Activated CD4-positive, alpha-beta T cell treated with anti-CD3 and anti-CD28 coated beads for 36 hours (primary cell): ENCODE measurements at places on chromosomes 5 and 9. TPM values are rescaled to one million over a fixed set of nuclear protein-coding genes. Genes with fewer than 3 reads are reported as not detected.
A peak's percentile ranks its signal among the peaks of the same experiment; 100 is the strongest.

GRCh38 chr5:113203916-113204315 is 227.3 kb downstream of the DCP2 start:
- no peak for DNase-seq

DNA sequence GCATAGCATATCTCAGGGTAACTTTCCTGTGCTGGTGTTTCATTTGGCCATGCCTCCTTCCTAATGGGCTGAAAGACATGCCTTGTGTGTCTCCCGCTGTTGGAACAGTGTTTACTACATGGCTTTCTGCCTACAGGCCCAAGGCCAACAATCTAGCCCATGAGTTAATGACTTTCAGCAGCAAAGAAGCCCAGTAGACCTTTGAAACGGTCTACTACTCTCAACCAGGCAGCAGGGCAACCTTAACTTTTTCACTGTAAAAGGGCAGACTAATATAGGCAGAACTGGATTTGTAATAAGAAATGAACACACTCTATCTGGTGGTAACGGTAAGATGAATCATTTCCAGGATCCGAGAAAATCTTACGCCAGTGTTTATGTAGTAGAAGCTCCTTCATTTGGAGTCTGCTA is 21.0 kb downstream of the C5orf15 start:
- DNase-seq = no peak

The BTNL8 gene
- 0.11 TPM for total RNA-seq

GRCh38 chr5:1655496-1656270 is 131.9 kb upstream of the LPCAT1 start:
- DNase-seq = no peak

The HTR4 gene
- total RNA-seq = not detected

The ZFP2 gene
- 0.85 TPM for total RNA-seq

DNA sequence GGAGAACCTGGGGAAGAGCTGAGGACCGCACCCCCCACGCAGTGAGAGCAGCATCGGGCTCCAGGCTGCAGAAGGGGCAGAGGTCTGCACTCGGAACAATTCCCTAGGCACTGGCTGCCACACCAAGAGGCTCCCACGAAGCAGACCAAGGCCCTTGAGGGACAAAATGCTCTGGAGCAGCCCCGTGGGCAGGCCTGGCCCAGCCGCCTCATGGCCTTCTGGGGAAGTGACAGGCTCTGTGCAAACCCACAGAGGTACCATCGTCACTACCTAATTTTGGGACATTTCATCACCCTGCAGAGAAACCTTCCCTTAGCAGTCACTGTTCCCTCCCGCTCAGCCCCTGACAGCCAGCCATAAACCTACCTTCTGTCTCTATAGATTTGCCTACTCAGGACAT is 15.9 kb downstream of the FBXW5 start:
- DNase-seq = no peak

The MOB3B gene
- total RNA-seq = 0.88 TPM

- no peak for DNase-seq
These were observed 209.0 kb downstream of the ALDH1A1 start for GRCh38 chr9:72743836-72744235.

DNA sequence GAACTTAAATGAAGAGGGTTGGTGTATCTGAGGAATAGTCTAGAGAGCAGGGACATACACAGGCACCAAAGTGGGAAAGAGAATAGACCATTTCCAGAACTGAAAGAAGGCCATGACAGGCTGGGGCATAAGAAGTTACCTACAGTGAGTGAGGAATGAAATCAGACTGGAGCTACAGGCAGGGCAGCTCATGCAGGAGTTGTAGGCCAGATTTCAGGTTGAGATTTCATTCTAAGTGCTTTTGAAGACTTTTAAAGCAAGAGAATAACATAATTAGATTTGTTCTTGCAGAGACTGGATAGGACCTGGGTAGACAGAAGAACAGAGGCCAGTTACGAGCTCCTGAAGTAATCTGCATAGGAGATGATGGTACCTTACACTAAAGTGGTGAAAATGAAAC is 280.8 kb downstream of the KIAA0825 start:
- DNase-seq = no peak

DNA sequence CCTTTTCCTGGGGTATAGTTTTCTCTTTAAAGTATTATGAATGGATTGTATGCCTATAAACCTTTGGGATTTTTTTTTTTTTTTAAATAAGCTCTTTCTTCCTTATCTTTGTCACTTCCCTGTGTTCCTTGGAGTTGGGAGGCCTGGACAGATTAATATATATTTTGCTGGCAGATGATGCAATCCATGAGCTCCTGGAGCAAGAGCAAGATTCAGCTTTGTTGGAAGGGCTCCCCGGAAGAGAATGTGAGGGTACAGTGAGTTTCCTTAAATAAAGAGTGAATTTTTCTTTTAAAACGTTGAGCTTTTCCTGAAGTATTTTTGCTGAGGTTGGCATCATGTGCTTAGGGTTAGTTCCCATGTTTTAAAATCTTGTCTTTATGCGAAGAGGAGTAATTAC is 98.7 kb upstream of the SLC28A3 start:
- no peak for DNase-seq

GRCh38 chr9:17294822-17295624 is 160.2 kb downstream of the CNTLN start:
- DNase-seq = no peak

DNA sequence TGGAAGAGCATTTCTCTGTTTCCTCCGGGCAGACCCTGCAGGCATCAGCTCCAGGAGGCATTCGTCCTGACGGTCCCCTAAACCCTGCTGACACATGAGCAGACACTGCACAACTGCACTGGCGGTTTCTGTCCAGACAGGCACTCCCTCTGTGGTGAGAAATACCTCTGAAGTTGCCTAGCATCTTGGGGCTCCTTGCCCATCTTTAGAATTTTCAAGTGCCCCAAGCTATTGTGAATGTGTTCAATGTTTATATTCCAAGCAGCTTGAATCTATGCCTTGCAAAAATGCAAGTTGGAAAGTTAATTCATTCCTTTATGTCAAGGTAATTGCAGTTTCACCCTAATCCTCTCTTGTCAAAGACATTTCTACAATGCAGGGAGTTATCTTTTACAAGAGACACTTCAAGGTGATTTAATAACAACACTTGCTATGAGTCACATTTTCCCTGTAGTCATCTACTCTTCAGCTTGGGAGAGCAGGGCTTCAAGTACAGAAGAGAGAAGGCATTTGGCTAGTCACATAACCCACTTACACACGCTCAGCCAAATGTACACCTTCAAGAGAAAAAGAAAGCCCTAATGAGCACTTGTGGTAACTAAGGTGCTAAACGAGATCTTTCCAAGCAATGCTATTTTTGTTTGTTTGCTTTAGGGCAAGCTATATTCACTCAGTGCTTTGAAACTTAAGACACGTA is 302.5 kb downstream of the MLLT3 start:
- peak; percentile 52 for DNase-seq

DNA sequence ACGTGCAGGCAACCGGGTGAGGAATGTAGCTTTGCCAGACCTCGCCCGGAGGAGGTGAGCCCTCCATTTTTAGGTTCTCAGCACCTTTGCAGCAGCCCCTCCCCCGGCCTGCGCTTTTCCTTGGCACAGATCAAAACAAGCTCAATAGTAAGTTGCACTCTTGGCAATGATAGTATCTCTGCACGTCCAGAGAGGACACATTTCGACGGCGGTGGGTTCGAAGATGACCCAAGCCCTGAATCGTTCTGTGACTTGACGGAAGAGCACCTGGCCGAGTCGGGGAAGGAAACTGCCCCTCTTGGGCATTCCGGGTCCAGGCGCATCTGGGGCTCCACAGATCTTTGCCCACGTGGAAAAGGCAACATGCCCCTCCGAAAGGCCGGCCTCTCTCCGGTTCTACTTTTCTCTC is 904 bp downstream of the GDNF start:
- peak; percentile 11 for DNase-seq

The HEXB gene
- total RNA-seq = 47.6 TPM

DNA sequence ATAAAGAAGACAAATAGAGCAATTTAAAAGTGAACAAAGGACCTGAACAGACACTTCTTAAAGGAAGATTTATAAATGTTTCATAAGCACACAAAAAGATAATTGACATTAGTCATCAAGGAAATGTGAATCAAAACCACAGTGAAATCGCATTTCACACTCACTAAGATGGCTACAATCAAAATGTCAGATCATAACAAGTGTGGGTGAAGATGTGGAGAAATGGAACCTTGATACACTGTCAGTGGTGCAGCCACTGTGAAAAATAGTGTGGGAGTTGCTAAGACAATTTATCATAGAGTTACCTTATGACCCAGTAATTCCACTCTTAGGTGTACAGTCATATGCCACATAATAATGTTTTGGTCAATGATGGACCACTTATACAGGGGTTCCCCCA is 54.5 kb upstream of the HTR4 start:
- DNase-seq = peak; percentile 57

GRCh38 chr9:137168573-137168903 is 1.3 kb downstream of the LRRC26 start:
- DNase-seq = peak; percentile 37

DNA sequence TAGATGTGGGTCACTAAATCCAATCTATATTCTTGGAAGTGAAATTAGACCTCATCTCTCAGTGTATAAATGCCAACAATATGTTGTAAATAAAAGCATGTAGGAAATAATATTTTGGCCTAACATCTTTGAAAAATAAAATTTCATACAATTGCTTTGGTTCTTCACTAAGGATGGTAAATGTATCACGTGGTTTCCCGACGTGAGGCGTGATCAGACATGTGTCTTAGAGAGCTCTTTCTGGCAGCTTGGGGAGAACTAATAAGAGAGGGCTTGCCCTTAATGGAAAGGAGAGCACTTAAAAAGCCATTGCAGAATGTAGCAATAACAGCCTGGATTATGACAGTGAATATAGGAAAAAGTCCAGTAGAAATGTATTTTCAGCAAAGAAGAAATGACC is 602.6 kb downstream of the CDH12 start:
- DNase-seq = no peak

GRCh38 chr5:40223884-40224402 is 455.8 kb upstream of the PTGER4 start:
- DNase-seq = peak; percentile 63

DNA sequence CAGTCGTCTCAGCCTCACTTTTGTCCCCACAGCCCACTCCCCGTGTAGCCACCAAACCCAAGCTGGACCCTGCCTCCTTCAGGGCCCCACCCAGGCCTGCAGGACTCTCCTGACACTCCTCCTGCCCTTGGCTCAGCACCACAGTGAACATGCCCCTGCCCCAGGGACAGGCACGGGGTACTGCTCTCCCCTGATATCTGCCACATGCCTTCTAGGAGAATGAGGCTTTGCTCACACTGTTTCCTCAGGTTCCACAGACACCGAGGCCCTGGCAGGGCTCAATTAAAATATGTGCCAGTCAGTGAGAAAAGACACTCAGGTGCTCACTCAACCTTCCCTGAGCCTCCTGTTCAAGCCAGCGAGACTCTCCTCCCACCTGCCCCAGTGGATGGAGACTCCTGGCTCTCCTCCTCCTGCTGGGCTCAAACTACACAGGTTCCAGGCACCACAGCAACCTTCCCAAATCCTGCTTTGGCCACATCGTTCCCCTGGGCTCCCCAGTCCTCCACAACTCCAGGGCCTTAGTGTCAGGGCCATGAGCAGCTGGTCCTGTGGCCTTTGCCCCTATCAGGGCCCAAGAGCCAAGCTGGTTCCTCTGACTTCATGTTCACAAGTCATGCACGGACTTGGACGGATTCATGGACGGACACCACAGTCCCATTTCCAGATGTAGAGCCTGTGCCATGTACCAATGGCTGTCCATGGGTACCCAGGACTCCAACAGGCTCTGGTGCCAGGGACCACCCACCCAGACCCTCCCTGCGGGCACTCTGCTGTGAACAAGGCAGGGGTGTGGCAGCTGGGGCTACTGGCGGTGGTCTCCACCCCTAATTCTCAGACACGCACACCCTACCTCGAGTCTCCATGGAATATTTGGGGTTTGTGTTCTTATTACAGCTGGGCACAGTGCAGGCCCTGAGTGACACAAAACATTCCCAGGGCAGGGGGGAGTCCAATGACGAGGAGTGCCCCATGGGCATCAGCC is 36.6 kb downstream of the BICD2 start:
- DNase-seq = no peak

DNA sequence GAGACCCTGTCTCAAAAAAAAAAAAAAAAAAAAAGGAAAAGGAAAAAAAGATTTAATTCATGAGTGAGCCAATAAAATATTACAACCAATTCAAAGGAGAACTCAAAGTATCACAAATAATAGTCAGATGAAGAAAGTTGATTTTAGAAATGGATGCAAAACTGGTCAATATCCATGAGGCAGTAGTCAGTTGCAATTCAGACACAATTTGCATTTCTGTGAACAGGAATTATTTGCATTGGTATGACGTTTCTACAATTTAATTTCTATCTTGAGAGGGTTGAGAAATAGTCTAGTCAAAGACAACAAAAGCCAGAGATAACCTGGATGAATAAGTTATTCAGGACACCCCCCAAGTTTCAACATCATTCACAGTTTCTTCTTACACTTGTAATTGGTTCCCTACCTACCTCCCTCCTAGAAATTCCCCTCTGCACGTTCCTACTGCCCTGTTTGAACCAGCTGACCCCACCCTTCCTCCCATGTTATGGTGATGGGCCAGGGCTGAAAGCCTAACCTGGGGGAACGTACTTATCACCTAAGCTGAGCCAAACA is 28.6 kb upstream of the CDKN2AIPNL start:
- no peak for DNase-seq

GRCh38 chr5:160833806-160834205 is 18.2 kb downstream of the ATP10B start:
- DNase-seq = no peak

- no peak for DNase-seq
These were observed 207.7 kb downstream of the PDE4D start for GRCh38 chr5:59685793-59686192.

- no peak for DNase-seq
These were observed 75.6 kb downstream of the ST8SIA4 start for GRCh38 chr5:100827481-100827889.

DNA sequence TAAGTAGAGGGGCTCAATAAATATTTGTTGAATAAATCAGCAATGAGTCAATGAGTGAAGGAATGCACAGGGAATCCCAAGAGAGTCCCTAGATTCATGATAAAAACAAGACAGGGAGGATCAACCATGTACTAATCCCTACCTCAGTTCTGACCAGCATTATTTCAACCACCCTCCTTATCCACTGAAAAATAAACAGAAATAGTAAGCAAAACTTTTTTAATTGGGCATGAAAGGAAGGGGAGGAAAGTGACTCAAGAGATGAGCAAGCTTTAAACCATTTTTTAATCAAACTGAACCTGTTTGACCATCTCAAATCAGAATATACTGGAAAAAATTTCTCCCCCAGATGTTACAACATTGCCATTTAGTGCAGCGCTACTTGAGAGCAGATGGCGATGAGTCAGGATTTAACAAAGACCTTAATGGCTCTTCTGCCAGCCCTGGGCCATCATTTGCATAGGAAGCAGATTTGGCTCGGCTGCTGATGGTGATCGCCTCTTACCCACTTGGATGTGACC is 194.8 kb upstream of the SLC30A5 start:
- no peak for DNase-seq

The PCDHB3 gene
- not detected for total RNA-seq

DNA sequence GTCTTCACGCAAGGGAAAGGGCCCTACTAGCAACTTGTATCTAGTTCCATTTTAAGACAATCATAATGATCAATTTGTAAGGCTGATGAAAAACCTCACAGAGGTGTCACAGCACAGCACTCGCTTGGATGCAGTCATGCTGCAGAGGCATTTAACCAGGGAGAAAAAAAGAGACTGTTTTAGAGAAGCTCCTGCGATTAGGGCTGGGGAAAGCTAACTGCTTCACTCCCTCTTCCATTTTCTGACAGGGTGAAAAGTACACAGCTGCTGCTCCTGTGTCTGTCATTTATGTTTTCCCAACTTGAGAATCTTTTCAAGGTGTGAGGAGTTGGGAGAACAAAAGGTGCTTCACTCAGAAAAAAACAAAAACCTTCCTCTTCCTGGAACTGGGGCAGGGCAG is 106.4 kb downstream of the CDK5RAP2 start:
- no peak for DNase-seq

GRCh38 chr9:93216073-93216365 is 32.1 kb downstream of the WNK2 start:
- no peak for DNase-seq
